ENCODE measurements at places on chromosomes 5 and 9.

GRCh38 chr5:109718216-109718615 lies 28.5 kb downstream of the MAN2A1 start:
- DNase-seq = no peak

DNA sequence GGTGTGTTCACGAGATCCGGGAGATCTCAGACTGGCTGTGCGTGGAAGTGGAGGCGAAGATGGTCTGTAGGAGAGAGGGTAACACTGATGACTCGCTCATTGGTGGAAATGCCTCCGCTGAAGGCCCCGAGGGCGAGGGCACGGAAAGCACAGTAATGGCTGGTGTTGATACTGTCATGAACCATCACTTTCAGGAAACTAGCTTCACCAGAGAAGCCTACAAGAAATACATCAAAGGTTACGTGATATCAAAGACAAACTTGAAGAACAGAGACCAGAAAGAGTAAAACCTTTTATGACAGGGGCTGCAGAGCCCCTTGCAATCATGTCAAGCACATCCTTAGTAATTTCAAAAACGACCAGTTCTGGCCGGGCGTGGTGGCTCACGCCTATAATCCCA lies 265.7 kb downstream of the GOLPH3 start:
- no peak for DNase-seq

DNA sequence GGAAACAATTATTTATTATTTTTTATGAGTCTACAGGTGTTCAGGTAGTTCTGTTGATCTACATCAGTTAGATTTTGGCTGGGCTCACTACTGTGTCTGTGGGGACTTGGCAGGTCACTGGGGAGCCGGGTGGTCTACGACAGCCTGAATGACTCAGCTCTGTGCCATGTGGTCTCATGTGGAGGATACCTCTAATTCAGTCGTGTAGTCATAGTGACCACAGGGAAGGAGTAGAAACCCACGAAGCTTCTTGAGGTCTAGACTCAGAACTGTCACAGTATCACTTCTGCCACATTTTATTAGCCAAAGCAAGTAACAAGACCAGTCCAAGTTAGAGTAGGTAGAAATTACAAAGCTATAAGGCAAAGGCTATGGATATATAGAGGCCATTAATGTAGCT lies 64.7 kb upstream of the GRAMD2B start:
- DNase-seq = no peak

DNA sequence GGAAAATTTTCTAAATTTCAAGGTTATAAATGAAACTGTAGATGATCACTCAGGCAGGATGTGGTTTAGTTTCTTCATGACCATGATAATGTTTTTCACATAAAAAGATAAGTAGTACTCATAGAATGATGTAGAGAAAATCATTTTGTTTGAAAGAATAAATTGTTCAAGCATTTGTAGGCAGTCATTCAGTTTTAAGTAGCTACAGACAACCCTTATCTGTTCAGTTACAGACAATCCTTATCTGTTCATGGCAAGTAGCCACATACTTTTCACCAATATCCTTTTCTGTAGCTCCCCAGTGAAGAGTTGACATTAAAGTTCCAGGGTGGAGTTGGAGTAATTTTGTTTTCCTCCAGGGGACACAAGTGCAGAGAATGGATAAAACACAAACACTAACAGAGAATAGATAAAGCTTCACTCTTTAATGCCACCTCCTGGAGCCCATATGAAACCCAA lies 278.1 kb upstream of the TNC start:
- no peak for DNase-seq

GRCh38 chr9:10443181-10443867 lies 169.5 kb downstream of the PTPRD start:
- DNase-seq = no peak

- DNase-seq = no peak
Measured at GRCh38 chr5:111706345-111706744, 50.6 kb downstream of the NREP start.

- no peak for DNase-seq
Measured at GRCh38 chr5:106957336-106957735, 713.4 kb downstream of the EFNA5 start.

DNA sequence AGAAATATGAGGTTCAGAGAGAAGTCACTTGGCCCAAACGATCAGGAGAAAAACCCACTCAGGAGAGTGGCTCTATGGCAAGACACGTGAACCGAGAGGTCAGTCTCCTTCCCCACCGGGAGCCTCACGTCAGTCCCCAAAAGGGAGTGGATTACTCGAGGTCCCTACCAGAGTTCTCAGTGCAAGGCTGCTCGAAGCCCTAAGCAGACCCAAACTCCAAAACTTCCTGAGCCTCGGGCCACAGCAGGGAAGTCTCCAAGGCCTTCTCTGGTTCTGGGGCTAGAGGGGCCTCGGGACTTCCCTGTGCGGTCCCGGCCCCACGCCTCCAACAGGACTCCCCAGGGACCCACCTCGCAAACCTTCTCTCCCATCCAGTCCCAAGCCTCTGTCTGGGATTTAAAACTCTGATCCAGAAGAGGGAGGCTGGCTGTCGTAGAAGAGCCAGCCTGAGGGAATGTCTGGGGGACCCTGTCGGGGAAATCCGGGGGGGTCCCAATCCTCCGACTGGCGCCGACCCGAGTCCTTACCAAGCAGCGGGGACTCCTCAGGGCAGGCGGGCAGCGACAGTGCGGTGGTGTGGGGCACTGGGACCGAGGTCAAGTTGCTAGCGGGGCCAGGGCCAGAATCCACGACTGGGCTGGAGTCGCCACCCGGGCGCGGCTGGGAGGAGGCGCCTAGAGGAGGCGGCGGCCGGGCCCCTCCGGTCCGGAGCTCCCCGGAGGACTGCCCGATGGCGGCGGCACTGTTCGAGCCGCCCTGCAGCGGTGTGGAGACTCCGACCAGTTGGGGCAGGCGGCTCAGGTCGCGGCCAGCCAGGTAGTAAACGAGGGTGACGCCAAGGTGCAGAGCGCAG lies 679 bp downstream of the B4GALT1 start:
- DNase-seq = no peak

GRCh38 chr9:129909851-129910250 lies 74.6 kb downstream of the USP20 start:
- no peak for DNase-seq

- no peak for DNase-seq
Measured at GRCh38 chr5:61071526-61071925, 90.7 kb downstream of the SMIM15 start.

- no peak for DNase-seq
Measured at GRCh38 chr5:8864053-8864452, 681.8 kb downstream of the SEMA5A start.

DNA sequence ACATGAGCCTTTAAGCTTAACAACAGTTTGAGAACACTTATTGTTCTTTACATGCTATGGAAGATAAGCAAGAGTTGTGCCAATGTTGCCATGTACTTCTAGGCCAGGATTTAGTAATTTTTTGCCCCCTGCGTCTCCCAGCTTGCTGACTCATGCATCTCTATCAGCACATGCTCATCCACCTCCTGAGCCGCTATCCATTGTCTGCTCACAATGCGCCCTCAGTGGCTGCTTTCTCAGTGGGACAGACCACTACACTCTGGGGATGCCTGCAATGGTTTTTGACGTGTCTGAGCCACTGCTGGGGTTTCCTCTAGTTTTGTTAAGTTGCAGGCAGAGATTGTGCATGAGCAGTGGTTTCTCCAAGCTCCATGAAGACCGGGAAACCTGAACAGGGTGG lies 50.9 kb upstream of the PHF2 start:
- DNase-seq = no peak

- no peak for DNase-seq
Measured at GRCh38 chr5:156755421-156756087, 94.5 kb upstream of the PPP1R2B start.

GRCh38 chr5:81856948-81857928 lies 106.3 kb upstream of the SSBP2 start:
- peak; percentile 96 for DNase-seq

DNA sequence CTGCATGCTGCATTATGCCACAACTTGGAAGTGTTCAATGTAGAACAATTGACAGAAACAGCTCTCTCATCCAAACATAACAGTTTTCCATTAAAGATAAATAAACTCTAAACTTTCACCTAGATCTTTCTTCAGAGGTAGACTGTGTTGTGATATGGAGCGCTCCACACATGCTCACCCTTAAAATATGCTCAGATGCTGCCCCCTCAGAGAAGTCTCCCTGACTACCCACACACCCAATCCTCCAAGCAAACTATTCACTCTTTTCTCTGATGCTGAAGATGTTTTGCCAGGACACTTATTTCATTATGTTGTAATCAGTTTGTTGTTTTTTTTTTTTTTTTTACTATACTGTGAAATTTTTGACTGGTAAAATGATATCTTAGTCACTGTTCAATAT lies 206.6 kb upstream of the RASA1 start:
- no peak for DNase-seq

- no peak for DNase-seq
Measured at GRCh38 chr9:81871695-81872094, 56.5 kb upstream of the SPATA31D4 start.

DNA sequence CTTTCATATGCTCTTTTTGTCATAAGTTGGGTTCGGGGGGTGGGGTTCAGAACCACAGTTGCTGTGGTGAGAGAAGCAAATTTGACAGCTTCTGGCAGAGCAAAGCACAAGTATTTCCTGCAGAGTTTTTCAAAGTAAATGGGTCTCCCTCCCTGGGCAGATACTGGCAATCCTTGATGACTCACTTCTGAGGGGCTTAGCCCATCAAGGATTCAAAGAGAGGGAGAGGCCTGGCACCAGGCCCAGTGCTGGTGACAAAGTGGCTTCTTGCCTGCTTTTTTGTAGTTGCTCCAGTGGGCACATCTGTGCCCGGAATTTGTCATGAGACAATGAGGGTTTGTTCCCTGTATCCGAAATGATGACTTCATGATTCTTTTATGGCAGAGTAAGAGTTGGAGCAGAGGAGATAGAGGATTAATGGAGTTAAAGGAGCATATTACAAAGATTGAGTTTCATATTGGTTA lies 46.6 kb upstream of the TNC start:
- DNase-seq = no peak

DNA sequence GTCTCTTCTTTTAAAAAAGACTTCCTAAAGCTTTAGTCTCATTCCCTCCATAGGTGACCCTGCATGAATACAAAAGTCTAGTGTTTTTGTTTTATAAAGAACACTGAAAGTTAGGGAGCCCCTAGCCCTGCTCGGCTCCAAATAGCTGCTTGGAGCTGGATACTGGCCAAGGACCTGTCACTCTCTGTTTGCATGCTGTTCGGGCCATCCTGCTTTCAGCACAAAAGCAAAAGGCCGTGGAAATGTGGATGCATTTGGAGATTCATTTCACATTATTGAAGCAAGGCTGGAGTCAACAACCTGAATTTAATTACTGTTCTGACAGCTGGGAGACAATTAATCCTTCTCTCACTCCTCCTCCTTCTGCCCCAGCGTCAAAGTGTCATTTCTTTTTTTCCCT lies 151.7 kb upstream of the NMUR2 start:
- no peak for DNase-seq

- DNase-seq = no peak
Measured at GRCh38 chr9:7707934-7708333, 91.6 kb downstream of the DMAC1 start.

DNA sequence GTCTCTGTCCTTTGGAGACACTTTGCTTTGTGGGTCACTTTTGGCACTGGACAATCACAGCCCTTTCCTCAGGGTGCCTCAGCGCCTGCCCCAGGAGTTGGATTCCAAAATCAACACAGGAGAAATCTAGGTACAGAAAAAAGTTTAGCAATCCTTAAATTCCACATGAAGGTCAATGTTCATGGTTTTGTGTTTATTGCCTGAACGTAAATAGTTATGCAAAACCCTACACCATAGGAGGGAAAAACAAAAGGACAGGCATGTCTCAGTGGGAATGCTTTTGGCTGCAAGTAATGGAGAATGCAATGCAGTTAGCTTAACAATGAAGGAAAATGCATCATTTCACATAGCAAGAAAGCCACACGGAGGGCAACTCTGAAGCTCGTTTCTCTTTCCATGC lies 6.5 kb upstream of the HMCN2 start:
- no peak for DNase-seq

DNA sequence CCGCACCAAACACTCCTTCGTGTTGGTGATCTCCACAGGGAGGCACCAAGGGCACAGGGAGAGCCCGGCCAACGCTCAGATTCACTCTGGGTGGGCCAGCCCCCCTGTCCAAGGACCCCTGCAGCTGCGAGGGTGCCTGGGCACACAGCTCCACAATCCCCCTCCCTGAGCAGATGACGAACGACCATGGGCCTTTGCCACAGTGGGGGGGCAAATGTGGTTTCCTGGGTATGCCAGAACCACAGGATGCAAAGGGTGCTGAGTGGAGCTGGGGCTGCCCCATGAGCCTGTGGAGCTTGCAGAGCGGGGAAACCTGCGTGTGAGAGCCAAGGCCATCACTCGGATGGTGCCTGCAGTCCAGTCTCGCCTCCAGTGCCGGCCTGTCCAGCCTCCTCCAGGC lies 31.0 kb downstream of the LPCAT1 start:
- no peak for DNase-seq

DNA sequence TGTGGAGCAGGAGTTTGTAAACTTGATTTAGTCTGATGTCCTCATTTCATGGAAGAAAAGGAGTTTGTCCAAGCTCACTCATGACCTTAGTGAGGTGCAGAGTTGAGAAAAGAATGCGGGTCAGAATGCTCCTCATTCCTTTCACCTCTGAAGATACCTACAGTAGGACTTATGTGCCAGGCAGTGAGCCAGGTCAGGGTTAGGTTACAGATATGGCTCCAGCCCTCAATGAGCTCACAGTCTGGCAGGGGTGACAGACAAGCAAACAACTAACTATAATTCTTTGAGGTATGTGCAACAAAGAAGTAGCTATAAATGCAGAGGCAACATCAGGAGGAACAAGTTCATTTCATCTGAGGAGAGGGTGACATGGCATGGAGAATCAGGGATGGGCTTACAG lies 102.5 kb downstream of the SPATA31D1 start:
- no peak for DNase-seq

GRCh38 chr5:126970517-126971017 lies 59.8 kb downstream of the MARCHF3 start:
- no peak for DNase-seq

GRCh38 chr5:177595026-177595585 lies 3.1 kb downstream of the TMED9 start:
- no peak for DNase-seq

DNA sequence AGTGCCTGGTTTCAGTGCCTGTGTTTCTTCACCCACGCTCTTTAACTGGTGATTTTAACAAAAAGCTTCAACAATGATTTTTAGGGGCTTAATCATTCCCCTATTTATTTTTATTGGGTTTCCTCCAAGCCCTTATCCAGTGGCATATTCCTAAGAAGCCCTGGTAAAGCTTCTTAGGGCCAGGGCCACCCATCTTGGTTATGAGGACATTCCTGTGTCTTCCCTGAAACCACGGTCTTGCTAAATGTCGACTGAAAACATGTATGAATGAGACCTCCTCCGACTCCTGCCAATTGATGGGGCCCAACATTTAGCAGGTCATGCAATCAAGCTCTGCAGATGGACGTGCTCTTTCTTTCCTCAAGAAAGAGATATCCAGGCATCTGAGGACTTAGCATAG lies 13.7 kb upstream of the CARTPT start:
- no peak for DNase-seq

- DNase-seq = no peak
Measured at GRCh38 chr9:105141146-105141975, 103.1 kb upstream of the SLC44A1 start.

- no peak for DNase-seq
Measured at GRCh38 chr9:71079451-71079850, 42.0 kb downstream of the TRPM3 start.

- DNase-seq = no peak
Measured at GRCh38 chr5:61461417-61461816, 129.4 kb downstream of the ZSWIM6 start.

GRCh38 chr9:16230731-16231130 lies 639.7 kb downstream of the BNC2 start:
- DNase-seq = no peak
